HFFc6 (cell line): ENCODE measurements at places on chromosomes 12 and 14. TPM values are rescaled to one million over a fixed set of nuclear protein-coding genes. Genes with fewer than 3 reads are reported as not detected.

The ANKS1B gene
- total RNA-seq = 0.27 to 0.78 TPM (median 0.52 TPM) in 3 replicates

GRCh38 chr12:974271-974862, 16.7 kb upstream of the ERC1 start:
- no peaks in the 10 kb centered on the region for H3K4me1 ChIP-seq
- peaks cover 5% of the 10 kb centered on the region; the same call in 1 of the 2 replicates for H3K27me3 ChIP-seq
- H3K36me3 ChIP-seq = peaks cover 9% of the 10 kb centered on the region; the same call in 1 of the 2 replicates
- H3K4me3 ChIP-seq = no peak overlapping the region
- DNase-seq = no peak
- no peak overlapping the region for H3K27ac ChIP-seq

DNA sequence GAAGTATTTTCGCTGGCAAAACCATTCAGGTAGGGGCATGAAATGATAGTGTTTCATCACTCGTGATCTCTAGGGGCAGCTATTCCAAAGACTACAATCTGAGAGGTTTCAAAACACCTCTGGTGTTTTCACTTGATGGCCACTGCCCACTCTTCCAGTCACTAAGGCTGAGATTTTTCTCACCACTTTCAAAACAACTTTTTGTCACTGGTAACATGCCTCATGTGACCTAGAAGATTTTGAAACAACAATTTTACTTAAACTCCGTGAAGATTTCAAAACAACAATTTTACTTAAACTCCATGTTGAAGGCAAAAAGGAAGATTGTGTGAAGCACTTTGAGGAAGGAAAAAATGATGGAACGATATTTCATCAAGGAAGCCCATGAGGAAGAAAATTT, 1.2 kb upstream of the IRAK3 start:
- H3K27me3 ChIP-seq = peaks cover 11% of the 10 kb centered on the region; the same call in 1 of the 2 replicates
- DNase-seq = no peak
- H3K27ac ChIP-seq = no peak overlapping the region
- H3K36me3 ChIP-seq = peaks cover 6% of the 10 kb centered on the region
- H3K4me1 ChIP-seq = peaks cover 15% of the 10 kb centered on the region

The PRPH gene
- not detected in 3 replicates for total RNA-seq

The PTGER2 gene
- total RNA-seq = 0.29 to 0.73 TPM (median 0.37 TPM) in 3 replicates

DNA sequence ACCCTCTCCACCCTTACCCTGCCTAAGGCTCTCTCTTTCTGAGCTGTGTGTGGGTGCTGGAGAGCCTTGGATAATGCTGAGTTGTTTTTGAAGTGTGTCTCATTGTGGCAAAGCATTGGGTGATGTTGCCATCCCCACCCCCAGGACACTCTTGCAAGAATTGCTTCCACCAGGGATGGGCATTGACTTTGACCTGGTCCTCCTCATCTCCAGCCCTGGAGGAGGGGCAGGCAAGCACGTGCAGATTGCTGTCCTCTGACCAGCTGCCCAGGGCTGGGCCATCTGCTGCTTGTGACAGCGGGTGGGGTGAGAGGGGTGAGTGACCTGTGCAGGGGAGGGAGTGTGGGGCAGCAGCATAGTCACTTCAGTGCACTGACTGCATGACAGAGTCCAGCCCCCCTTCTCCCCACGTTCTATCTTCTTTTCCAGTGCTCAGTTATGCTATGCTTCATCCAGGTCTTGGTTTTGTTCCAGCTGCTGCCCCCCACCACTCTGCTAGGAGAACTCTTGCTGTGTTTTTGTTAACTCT, 26.2 kb downstream of the SUSD6 start:
- H3K4me3 ChIP-seq = peak overlapping the region; percentile 19; the same call in 1 of the 2 replicates
- H3K27me3 ChIP-seq = no peaks in the 10 kb centered on the region; the same call in 1 of the 2 replicates
- peak overlapping the region; percentile 34; the same call in 1 of the 2 replicates for H3K27ac ChIP-seq

- H3K36me3 ChIP-seq = no peaks in the 10 kb centered on the region
- H3K4me1 ChIP-seq = no peaks in the 10 kb centered on the region
- H3K27me3 ChIP-seq = no peaks in the 10 kb centered on the region
- no peak overlapping the region for H3K27ac ChIP-seq
- DNase-seq = no peak
These were observed 77.8 kb downstream of the SERPINA3 start for GRCh38 chr14:94689985-94690400.

The DEPDC4 gene
- total RNA-seq = 0.70 to 1.3 TPM (median 0.88 TPM) in 3 replicates

DNA sequence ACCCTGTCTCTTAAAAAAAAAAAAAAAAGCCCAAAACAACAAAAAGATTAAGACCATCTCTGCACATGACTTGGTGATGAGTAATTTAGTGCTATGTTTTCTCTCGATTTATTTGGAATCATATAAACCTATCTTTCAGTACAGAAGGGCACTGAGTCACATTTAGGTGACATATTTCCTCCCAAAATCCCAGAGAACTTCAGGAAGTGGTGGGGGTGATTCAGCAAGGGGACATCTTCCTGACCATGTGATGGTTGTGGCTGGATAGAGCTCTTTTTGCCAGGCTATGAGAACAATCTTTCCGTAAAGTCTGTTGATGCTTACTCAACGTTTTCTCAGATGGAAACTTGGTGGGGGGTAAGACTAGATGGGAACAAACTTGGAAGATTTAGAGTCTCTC, 50.0 kb downstream of the PPFIBP1 start:
- H3K4me3 ChIP-seq = peak overlapping the region; percentile 80
- peaks cover 21% of the 10 kb centered on the region for H3K36me3 ChIP-seq
- no peaks in the 10 kb centered on the region for H3K27me3 ChIP-seq

DNA sequence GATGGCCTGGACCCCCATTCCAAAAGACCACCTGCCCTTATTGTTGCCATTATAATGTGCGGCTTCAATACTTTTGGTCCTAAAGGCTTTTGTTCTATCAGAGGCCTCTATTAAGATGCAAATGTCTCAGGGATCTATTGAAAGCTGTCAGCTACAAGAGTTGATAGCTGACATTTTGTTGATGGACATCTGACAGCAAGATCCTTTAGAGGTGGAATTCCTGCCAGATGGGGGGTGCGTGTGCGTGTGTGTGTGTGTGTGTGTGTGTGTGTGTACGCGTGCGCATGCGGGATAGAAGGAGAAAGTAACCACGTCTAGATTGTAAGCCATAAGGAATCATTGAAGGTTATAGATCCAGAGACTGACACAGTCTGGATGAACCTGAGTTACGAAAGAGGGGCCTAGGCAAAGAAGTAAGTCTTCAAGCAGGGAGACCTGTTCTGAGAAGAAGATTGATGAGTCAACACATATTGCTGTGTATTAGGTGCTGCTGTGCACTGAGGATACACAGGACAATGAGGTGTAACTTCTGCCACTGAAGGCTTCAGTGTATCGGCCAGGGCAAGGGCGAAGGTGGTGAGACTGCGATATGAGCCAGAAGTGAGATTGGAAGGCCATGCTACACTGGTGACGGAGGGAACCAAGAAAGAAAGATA, 89.2 kb downstream of the PRMT8 start:
- H3K4me1 ChIP-seq = no peaks in the 10 kb centered on the region
- DNase-seq = no peak
- H3K4me3 ChIP-seq = no peak overlapping the region
- no peak overlapping the region for H3K27ac ChIP-seq
- H3K27me3 ChIP-seq = peaks cover 6% of the 10 kb centered on the region

- 0 out of 2 replicates have a peak overlapping the region, but pooled peaks have one; percentile 37 for H3K27ac ChIP-seq
- H3K4me3 ChIP-seq = no peak overlapping the region
- no peaks in the 10 kb centered on the region for H3K4me1 ChIP-seq
- H3K36me3 ChIP-seq = peaks cover 59% of the 10 kb centered on the region
- H3K27me3 ChIP-seq = no peaks in the 10 kb centered on the region
- DNase-seq = no peak
These were observed 15.6 kb upstream of the SUPT16H start for GRCh38 chr14:21399311-21399870.

The FAM181A gene
- not detected in 3 replicates for total RNA-seq

The MYG1 gene
- 56.3 to 72.4 TPM (median 60.6 TPM) in 3 replicates for total RNA-seq

GRCh38 chr12:7709969-7710675, 1.1 kb upstream of the DPPA3 start:
- H3K4me1 ChIP-seq = no peaks in the 10 kb centered on the region
- DNase-seq = no peak
- H3K27me3 ChIP-seq = peaks cover 13% of the 10 kb centered on the region
- no peak overlapping the region for H3K4me3 ChIP-seq
- no peaks in the 10 kb centered on the region for H3K36me3 ChIP-seq

The TMED10 gene
- total RNA-seq = 370 and 409 TPM in 2 replicates

- H3K4me1 ChIP-seq = peaks cover 17% of the 10 kb centered on the region
- H3K27me3 ChIP-seq = peaks cover 2% of the 10 kb centered on the region; the same call in 1 of the 2 replicates
- H3K36me3 ChIP-seq = peaks cover 52% of the 10 kb centered on the region
- DNase-seq = no peak
- H3K4me3 ChIP-seq = no peak overlapping the region
- H3K27ac ChIP-seq = no peak overlapping the region
These were observed 5.7 kb downstream of the PRKAB1 start for GRCh38 chr12:119673634-119674033.

DNA sequence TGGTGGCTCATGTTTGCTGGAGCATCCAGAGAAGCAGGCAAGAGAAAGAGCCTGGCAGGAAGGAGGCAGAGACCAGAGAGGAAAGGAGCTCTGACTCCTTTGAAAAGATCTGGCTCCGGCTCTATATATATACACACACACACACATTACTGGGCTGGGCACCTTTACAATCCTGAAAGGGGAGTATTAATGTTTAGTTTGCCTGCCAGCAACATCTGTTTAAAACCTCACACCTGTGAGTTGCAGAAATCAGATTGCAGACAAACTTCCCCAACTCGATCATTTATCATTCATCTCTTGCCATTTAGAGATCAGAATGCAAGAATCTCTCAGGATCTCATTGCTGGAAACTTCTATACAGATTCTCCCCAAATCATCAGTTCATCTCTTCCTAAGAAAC, at the start of gene KRT77:
Gene KRT77, minus strand, starts transcription at position 101 of the 400 bp plus-strand sequence. Its CDS starts 90 bp downstream, at position 11.
- no peak for DNase-seq
- no peak within 1 kb of the TSS for H3K4me3 ChIP-seq
- H3K36me3 ChIP-seq = no peaks in the 10 kb centered on the region
- H3K4me1 ChIP-seq = no peaks in the 10 kb centered on the region

DNA sequence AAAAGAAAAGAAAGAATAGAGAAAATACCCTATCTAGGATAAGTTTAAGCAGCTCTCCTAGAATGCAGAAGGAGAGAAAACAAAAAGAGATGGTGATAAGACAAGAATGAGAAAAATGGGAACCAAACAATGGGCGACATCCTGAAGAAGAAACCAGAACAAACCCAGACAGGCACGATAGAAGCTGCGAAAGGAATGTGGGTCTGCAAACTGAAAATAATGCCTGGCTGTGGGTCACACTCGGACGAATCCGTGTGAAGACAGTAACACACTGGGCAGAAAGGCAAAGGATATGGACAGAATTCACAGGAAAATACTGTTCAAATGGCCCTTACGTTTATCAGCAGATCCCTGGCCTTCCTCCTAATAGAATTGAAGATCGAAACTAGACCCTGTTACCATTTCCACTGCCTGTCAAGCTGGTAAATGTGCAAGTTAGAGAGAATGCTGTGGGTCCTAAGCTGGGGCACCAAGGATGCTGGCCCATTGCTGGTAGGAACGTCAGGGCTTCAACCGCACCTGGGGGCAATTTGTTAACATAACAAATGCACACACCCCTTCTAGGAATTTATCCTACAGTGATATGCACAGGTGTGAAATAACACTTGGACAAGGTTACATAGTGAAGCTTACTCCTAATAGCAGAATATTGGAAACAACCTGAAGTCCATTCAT, 117.5 kb upstream of the RFLNA start:
- H3K27ac ChIP-seq = no peak overlapping the region
- no peaks in the 10 kb centered on the region; the same call in 1 of the 2 replicates for H3K36me3 ChIP-seq
- no peak for DNase-seq
- H3K4me3 ChIP-seq = no peak overlapping the region
- H3K27me3 ChIP-seq = peaks cover 2% of the 10 kb centered on the region; the same call in 1 of the 2 replicates
- H3K4me1 ChIP-seq = peaks cover 37% of the 10 kb centered on the region

The TMEM179 gene
- not detected in 3 replicates for total RNA-seq

DNA sequence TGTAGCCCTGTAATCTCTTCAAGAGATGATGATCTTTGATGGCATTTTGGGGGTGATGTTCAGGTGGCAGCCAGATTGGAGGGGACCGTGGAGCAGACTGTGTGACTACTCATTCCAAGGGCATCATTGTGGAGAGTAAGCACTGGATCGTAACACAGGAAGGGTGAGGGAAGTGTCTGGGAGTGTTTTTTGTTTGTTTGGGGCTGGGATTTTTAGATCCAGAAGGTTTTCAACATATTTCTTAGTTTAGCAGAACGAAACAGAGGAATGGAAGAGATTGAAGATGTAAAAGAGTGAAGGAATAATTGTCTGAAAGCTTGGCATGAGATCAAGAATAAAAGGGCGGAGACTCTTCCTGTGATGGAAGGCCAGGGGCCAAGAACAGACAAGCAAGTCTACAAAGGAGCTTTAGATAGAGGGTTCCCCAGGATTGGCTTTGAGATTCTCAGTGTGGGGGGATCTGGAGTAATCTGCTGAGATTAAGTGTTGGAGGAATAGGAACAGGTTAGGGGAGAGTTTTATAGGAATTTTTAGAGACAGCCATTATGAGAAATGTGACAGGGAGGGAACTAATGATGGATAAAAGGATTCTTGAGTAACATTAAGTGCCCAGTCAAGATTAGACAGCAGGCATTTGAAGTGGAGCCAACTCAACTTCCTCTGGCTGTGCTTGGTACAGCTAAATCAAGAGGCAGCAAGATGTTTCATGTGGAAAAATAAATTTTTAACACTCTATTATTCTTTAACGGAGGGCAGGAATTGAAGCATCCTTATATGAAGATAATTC, 79.7 kb upstream of the REP15 start:
- peak overlapping the region; percentile 94 for H3K27ac ChIP-seq
- H3K36me3 ChIP-seq = peaks cover 38% of the 10 kb centered on the region
- H3K4me3 ChIP-seq = peak overlapping the region; percentile 69

The RNU4-1 gene
- 735 to 871 TPM (median 766 TPM) in 3 replicates for total RNA-seq

GRCh38 chr12:104718304-104718929, 239.7 kb downstream of the SLC41A2 start:
- no peak overlapping the region for H3K27ac ChIP-seq
- no peak for DNase-seq
- H3K4me3 ChIP-seq = no peak overlapping the region
- peaks cover 10% of the 10 kb centered on the region for H3K27me3 ChIP-seq

The THTPA gene
- total RNA-seq = 10.4 to 13.0 TPM (median 13.0 TPM) in 3 replicates

The CLEC4C gene
- total RNA-seq = not detected in 3 replicates

DNA sequence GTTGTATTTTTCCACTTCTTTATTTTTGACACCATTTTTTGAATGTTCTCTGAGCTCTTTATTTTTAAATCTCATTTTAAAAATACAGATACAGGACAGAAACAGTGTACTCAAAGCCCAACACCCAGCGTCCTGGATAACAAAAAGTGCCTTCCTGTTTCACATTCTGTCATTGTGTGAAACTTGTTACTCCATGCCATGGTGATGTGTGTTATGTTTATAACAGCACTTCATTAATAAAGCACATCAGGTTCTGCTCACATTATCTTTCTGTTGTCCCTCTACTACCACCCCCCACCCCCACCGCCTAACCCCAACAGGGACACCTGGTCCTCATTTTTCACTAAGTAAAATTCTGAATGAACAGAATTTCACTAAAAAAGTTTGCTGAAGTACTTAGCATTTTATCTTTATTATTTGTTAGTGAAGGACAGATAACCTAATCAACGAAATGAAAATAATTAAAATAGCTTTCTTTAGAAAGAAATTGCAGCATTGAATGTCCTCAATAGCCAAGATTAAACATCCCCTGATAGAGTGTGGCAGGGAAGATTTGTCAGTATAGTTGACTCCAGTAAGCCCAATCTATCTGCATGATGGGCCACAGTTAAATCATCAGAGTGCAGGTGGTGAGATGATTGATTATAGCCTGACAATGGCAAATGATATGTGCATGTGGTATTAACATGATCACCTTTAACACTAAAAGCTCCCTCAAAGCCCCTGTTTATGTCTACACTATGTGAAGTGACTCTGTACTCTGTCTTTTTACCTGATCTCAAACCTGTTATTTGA, 153.9 kb downstream of the ACSS3 start:
- H3K27me3 ChIP-seq = no peaks in the 10 kb centered on the region
- H3K4me1 ChIP-seq = no peaks in the 10 kb centered on the region
- no peak overlapping the region for H3K4me3 ChIP-seq
- no peak overlapping the region for H3K27ac ChIP-seq
